ENCODE measurements at places on chromosomes 3 and 15.

GRCh38 chr3:112138219-112138969 lies 5.3 kb upstream of the GCSAM start:
- DNase-seq: no peak

DNA sequence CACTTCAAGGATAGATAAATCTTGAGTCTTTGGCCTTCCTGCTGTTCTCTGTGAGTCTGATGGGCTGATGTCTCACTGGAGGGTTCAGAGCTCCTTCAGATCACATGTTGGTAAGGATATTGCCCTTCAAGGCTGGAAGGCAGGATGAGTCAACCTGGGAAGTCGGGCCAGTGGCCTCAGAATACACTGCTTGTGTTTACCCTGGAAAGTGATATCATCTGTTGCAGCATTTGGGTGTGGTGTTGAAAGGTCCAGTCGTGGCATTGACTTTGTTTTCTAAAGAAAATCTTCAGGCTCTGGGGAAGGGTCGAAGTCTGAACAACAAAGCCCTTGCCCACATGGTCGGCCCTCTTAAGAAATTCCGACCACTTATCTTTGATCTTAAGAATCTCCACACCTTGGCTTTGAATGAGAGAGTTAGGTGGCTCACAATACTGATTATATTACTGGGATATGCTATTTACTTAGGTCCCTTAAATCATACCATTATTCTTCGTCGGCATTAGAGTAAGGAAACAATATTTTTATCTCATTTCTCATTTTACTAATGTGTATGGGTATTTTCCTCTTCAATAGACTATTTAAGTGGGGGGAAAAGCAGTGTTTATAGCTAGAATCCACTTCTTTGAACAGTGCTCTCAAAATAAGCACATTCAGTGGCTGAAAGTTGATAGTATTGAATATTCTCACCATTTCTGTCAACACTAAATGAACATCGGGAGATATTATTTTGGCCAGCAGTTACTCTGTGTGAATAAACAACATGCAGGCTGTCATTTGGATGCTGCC lies 303.9 kb upstream of the RASGRP1 start:
- no peak for DNase-seq

DNA sequence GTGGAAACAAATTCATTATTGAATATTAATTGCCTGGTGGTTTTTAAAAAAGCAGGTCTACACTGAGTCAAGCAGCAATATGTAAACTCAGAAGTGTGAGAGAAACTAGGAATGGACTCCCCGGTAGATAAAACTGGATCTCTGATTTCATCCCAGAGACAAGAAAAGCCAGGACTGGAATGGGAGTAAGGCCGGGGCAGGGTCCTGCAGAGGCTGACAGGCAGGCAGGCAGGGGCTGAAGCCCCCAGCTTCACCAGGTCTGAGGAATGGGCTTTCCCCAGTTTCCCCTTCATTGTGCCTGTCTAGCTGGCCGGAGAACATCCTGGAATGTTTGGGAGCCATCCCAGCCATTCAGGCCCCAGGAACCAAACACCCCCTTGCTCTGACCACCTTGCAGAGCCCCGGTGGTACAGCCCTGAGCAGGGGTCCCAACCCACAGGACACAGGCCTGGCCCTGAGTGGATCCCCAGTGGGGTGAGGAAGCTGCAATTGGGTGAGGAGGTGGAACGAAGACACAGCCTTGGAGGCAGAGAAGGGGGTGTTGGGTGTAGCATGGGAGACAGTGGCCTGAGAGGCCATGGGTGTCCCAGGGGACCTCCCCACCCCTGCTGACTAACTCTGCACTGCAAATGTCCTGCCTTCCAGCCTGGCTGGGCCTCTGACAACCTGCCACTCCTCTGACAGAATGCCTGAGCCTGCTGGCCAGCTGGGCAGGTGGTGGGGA lies 31.7 kb upstream of the XYLB start:
- no peak for DNase-seq

DNA sequence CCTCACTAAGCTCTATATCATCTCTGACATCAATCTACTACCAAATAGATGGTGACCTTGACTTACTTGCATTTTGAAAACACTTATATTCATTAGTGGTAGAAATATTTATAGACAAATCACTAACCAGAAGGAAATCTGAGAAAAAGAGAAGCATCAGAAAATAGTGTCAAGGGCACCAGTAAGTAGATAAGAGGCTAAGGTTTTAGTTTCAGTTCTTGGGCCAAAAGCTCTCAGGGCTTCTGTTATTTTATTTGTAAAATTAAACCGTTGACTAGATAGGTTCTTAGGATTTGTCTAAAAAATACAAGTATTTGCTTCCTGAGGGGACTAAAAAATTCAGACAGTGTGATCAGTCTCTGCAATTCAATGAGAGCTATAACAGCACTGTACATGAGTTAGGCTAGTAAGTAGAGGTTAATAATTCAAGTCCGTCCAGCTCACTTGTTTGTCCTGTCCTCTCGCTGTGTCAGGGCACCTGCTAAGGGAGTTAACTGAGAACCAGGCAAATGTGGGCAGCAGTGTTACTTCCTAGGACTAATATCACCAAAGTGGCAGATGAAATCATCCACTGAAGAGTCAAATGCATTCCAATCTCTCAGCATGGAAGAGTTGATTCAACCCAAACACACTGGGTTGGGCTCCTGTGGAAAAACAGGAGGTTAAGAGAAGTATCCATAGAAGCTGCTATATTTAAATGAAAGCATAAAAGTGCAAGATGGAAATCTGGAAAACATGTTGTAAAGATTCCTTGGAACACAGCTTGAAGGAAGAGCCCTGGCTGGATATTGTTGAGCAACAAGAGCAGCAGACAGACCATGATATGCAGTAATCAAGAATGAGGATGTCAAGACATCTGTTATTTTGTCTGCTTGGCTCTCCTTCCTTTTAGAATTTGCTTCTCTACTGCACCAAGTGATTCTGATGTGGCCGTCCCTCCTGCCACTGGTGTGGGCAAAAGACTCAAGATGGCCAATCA lies 134.9 kb upstream of the ZBTB20 start:
- DNase-seq: no peak

GRCh38 chr3:74693251-74693650 lies 78.8 kb upstream of the CNTN3 start:
- no peak for DNase-seq

GRCh38 chr3:156819842-156820691 lies 6.1 kb upstream of the LEKR1 start:
- DNase-seq: no peak

GRCh38 chr3:31815006-31815405 lies 166.1 kb downstream of the OSBPL10 start:
- no peak for DNase-seq

GRCh38 chr3:69718866-69719586 lies 20.2 kb upstream of the MITF start:
- no peak for DNase-seq

DNA sequence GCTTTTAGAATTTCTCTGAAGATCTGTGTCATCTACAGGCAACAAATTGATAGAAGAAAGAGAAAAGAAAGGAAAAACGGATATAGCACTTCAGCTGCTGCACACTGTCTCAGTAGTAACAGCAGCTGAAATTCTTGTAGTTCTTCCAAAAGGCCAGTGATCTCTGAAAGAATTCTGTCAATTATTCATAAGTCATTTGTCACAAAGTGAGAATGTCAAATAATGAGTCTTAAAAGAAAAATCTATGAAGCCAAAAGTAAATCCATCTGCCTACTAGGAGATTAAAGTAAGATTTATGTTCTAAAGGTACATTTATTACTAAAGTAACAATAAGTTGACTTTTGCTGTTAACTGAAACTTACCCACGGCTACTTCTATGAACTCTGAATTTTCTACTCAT lies 24.6 kb downstream of the IFT80 start:
- DNase-seq: no peak
